ENCODE measurements at places on chromosomes 6 and 20.
A peak's percentile ranks its signal among the peaks of the same experiment; 100 is the strongest.

- DNase-seq, result no peak
Observed at GRCh38 chr20:7989379-7989778, 30.2 kb downstream of the TMX4 start.

- DNase-seq, result no peak
Observed at GRCh38 chr6:751765-752164, 58.8 kb upstream of the EXOC2 start.

DNA sequence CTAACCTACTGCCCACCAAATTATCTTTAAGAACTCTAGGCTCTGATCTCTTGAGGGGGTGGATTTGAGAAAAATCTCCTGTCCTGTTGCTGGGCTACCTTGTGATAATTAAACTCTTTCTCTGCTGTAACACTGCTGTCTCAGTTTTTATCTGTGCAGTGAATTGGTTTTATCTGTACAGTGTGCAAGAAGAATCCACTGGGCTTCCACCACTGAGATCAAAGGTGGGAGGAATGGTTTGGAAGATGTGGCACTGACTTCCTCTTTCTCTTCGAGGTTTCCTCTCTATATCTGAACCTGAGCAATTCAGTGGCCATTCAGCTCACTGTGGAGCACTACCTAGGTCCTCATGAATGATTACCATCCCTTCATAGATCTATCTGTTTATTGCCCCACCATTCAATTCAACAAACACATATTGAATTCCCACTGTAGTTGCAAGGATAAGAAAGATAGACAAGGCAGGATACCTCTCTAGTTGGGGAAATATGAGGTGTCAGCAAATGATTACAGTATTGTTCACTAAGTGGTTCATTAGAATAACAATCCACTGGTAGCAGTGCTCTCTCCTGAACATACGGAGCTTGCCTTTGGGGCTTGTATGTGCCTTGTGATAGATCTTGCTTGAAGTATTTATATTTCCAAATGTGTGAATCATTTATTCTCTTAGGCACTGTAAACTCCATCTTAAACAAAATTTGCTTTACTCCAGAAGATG lies 172.1 kb upstream of the ARG1 start:
- no peak for DNase-seq

DNA sequence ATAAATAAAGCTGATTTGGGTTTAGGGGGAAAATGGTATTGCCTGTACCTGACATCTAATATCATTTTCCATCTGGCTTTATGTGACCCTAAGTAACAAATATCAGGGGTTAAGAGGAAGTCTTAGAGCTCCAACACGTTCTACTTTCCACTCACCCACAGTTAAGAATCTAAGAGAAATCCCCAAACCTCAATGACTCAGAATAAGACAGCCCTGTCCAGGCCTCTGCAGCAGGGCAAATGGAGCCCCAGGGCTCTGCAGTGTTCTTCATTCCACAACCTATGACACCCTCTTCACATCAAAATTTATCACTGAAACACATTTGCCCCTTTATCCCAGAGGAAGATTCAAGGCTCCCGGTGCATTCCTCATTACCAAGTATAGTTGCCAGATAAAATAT lies 20.3 kb upstream of the TENT5A start:
- DNase-seq, result no peak

GRCh38 chr20:40958598-40958997 lies 70.0 kb upstream of the TOP1 start:
- no peak for DNase-seq

DNA sequence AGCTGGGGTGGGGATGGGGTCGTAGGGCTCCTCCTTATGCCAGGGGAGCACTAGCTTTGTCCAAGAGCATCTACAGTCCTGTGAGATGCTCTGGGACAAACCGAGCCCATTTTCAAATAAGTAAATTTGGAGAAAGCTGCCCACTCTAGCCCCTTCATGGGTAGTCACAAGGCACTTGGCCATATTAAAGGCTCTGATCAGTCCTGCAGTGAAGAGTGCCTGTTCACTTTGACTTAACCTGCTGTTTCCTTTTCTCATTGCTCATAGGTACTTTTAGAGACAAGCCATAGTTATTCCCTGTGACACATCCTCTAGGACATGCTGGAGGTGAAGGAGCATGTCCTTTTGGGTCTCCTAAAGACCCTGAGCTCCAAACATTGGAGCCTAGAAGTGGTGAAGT lies 38.4 kb downstream of the FAM110A start:
- DNase-seq, result no peak

- no peak for DNase-seq
Observed at GRCh38 chr20:54535033-54535432, 59.6 kb downstream of the DOK5 start.

GRCh38 chr20:8213831-8214587 lies 81.9 kb downstream of the PLCB1 start:
- no peak for DNase-seq

DNA sequence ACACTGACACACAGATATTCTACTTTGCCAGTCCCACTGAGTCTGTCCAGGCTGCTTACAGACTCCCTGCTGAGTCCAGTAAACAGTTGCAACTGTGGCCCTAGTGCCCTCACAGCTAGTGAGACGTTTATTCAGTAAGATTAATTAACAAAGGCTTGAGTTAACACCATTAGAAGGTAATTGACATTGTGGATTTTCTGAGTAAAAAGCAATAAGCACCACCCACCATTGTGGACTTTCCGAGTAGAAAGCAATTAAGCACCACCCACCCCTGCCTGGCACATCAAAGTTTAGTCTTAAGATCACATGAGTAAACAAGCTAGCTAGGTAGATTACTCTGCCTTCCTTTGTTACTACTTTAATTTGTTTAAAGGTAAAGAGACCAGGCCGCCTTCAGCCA lies 408.6 kb upstream of the IMPG1 start:
- no peak for DNase-seq

GRCh38 chr6:7060769-7061516 lies 46.8 kb upstream of the RREB1 start:
- DNase-seq, result no peak

GRCh38 chr20:34541264-34541901 lies 17.1 kb upstream of the MAP1LC3A start:
- no peak for DNase-seq

GRCh38 chr20:25042531-25043498 lies 15.1 kb downstream of the ACSS1 start:
- DNase-seq, result peak; percentile 43

GRCh38 chr20:2276015-2276414 lies 19.8 kb upstream of the TGM3 start:
- DNase-seq, result no peak

DNA sequence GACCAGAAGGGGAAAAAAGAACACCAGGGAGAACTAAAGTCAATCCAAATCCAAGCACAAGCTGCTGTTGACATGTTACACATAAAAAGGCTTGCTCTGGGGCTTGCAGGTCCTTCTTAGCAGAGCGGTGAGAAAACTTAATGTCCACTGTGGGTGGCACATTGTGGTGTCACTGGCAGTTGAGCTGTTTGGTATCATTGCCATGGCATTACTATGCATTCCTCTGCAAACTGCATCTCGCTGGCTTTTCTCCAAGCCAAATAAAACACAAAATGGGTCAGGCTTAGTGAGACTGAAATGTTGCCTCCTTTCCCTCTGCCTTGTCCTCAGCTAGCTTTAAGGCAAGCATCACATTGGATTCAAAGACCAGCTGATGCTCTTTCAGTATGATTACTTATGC lies 40.9 kb downstream of the LY86 start:
- no peak for DNase-seq

- DNase-seq, result no peak
Observed at GRCh38 chr6:107658920-107659865, 164.9 kb downstream of the SCML4 start.

DNA sequence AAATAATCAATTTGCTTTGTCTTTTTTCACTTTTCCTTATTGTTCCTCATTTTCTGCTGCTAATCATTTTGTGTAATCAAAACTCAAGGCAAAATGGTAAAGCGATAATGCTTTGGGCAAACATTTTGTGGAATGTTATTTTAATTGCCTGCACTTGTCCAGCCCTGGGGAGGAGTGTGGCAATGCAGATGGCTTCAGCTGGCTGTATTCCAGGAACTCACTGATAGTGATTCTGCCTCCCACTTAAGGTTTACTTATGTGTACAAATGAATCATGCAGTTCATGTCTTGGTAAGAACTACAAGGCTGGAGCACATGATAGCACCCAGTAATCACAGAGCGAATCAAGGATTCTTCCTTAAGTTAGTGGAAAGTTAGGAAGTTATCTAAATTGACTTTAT lies 107.8 kb downstream of the COL19A1 start:
- peak; percentile 60 for DNase-seq

GRCh38 chr6:41247288-41247865 lies 19.2 kb downstream of the TREML4 start:
- DNase-seq, result no peak

DNA sequence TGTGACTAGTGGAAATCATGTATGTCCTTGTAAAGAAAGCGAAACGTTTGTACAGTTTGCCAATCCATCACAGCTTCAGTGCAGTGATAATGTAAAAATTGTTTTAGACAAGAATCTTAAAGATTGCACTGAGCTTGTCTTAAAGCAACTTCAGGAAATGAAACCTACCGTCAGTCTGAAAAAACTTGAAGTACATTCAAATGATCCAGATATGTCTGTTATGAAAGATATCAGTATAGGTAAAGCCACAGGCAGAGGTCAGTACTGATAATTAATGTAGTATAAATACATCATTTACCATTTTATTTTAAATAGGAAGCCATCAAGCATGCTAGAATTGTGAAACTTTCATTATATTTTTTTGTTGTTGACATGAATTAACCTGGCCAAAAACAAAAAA lies 60.9 kb upstream of the SMIM8 start:
- DNase-seq, result no peak

GRCh38 chr6:134247844-134248580 lies 69.9 kb downstream of the SGK1 start:
- no peak for DNase-seq

GRCh38 chr6:22880686-22881433 lies 311.5 kb downstream of the HDGFL1 start:
- peak; percentile 11 for DNase-seq

- DNase-seq, result no peak
Observed at GRCh38 chr20:57124366-57124765, 142.1 kb downstream of the BMP7 start.

GRCh38 chr6:106908386-106908840 lies 66.1 kb downstream of the CD24 start:
- no peak for DNase-seq

DNA sequence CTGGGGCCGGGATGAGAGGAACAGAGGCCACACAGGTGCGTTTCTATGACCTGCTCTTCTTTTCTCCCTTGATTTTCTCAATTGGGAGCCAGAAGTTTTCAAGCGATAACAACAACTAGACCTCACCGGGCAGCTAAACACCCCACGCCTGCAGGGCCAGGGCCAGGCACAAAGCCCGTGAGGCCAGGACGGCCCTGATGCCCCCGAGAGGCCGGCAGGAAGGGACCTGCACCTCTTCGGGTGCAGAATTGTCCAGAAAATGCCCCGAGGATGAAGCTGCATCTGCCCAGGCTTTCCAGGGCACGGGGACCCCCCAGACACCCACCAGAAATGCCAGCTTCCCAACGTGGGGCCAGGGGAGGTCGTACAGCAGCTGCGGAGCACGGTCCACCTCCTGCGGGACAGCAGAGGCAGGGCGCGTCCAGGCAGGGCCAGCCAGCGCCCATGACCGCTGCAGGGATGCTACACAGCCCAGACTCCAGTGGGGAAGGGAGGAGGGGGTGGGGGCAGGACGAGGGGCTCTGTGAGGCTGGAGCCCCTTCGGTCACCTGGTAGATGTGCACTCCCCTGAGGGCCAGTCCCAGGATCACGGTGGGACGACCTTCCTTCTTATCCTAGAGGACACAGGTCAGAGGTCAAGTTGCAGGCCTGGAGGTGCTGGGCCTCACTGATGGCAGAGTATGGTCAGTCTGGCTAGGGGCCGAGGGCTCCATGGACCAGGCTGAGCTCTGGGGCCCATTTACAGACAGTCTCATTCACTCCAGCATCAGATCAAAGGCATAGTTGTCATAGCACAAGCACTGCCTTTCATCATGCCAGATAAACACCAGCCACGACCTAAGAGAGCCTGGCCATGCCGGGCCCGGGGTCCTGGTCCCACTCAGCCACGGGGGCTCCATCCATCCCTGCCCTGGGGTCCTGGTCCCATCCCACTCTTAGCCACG lies 16.4 kb downstream of the FRMD1 start:
- DNase-seq, result no peak

GRCh38 chr6:131779304-131779703 lies 28.5 kb upstream of the ENPP1 start:
- no peak for DNase-seq

DNA sequence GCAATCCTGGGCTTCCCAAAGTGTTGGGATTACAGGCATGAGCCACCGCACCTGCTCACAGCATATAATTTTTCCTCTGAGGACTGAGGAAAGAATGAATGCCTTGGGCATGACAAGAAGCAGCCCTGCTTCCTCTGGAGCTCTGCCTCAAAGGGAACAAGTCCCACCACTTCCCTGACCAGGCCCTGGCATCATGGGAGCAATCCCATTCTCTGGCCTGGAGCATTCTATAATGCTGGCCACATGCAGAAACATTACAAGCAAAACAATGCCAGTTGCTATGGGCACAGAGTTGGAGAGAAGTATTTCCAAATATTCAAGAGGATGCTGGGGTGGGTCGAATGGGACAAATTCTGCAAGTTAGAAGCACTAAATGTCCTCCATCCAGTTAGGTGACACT lies 41.5 kb upstream of the ARMH2 start:
- no peak for DNase-seq

DNA sequence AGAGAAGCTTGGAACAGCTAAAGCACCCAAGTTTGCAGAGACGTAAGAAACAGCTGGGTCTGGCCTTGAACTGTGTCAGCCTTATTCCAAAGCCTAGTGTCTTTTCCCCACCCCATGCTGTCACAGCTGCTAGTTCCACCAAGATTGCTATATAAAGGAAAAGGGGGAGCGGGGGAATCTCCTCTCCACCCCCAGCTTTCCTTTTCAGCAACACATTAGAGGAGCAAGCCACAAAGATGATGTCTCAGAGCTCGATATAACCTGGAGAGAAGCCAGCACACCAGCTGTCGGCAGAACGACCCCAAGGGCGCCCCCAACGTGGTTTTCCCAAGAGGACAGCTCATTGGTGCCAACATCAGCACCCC lies 36.5 kb downstream of the ATP9A start:
- DNase-seq, result peak; percentile 39

- no peak for DNase-seq
Observed at GRCh38 chr6:82030761-82031503, 216.6 kb downstream of the IBTK start.

DNA sequence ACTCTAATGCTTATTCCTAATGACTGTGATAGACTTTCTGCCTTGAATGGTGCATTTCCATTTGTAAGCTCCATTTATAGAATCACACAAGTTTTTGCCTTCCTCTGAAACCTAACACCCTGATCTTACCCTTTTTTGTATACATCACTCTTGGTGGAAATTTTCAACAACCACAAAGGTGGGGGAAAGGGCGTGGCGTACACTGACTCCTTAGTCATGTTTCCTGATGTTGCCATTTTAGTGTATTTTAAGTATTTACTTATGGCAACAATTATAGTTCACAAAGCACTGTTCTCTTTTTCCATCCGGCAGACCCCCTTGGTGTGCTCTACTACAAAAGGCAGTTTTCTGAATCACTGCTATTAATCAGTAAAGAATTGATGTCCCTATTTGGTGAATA lies 92.0 kb downstream of the ATXN1 start:
- no peak for DNase-seq

All from SK-N-SH (cell line).